ENCODE measurements at places on chromosomes 3 and 15.

GRCh38 chr3:71578054-71578751 lies 5.3 kb downstream of the FOXP1 start:
- no peak for DNase-seq

- DNase-seq = no peak
Observed at GRCh38 chr15:77305953-77306352, 114.0 kb downstream of the PEAK1 start.

DNA sequence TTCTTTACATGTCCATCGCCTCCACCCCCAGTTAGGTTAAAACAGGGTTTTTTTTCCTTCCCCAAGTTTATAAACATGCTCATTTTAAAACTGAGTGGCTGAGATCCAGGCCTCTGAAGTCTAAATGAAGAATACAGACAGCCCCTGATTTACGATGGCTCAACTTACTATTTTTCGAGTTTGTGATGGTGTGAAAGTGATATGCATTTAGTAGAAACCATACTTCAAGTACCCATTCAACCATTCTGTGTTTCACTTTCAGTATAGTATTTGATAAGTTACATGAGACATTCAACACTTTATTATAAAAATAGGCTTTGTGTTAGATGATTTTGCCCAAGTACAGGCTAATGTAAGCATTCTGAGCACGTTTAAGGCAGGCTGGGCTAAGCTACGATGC lies 30.5 kb upstream of the GNB5 start:
- DNase-seq = no peak

- no peak for DNase-seq
Observed at GRCh38 chr15:27457766-27458165, 486.8 kb downstream of the GABRG3 start.

GRCh38 chr15:59594493-59594942 lies 17.1 kb upstream of the GCNT3 start:
- DNase-seq = no peak

DNA sequence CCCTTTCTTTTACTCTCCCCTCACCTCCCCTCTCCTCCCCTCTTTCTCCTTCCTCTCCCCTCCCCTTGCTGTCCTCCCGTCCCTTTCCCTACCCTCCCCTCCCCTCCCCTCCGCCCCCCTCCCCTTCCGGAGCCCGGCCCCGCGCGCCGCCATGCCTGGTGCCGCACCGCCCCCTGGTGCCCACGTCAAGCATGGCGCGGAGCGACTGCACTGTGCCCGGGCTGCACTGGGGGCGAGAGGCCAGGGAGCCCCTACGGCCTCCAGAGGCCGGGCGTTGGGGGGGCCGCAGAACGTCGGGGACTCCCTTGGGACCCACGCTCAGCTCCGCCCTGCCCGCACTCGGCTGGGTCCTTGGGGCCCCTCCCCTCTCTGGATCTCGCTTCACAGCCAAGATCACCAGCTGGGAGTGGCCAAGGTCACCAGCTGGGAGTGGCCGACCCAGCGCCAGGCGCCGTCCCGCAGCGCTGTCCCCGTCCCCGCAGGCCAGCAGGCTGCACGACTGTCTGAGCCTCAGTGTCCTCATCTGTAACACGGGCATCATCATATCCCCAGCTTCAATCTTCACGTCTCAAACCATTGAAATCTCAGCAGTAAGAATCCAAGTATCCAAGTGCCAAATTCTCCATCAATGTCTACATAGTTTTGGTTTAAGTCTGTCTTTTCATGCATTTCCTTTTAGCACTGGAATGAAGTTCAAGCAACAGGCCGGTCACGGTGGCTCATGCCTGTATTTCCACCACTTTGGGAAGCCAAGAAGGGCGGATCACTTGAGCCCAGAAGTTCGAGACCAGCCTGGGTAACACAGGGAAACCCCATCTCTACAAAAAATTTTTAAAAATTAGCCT lies 42.5 kb downstream of the TPRA1 start:
- DNase-seq = peak; percentile 85

DNA sequence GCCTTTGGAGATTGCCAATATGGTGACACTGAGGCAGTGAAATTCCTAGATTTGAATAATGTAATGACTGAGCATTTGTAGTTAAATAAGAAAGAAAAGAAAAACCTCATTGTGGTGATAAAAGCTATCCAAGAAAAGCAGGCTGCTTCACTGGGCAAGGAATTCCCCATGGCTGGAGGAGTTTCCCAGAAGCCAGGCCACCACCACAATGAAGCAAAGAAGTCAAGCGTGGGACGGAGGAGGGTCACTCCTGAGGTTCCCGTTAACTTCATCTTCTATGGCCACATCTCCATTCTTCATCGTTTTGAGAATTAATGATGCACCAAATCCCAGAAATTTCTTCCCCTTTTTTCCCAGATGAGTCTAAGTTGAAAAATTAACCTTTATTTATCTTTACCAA lies 185.8 kb upstream of the BCL6 start:
- DNase-seq = no peak

DNA sequence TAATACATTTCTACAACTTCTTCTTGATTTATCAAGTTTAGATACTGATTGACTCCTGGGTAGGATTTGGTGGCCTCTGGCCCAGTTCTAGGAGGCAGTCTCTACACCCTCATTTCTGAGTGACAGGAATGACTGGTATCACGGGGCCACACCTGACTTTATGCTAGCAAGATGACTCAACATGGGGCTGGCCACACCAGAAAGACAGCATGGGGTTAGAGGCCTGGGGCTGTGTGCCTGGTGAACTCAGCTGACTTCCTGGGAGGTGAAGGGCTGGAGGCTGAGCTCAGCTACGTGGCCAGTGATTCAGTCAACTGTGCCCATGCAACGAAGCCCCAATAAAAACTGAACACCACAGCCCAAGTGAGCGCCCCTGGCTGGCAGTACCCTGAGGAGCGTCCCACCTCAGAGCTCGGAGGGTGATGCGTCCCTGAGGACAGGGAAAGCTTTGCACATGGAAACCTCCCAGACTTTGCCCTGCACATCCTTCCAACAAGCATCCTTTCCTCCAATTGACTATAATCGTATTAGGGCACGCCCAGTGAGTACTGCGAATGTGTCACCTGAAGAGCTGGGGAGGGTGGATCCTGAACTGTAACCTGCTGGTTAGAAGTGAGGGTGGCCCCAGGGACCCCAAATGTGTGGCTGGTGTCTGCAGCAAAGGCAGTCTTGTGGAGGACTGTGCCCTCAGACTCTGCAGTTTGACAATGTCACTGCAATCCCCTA lies 57.2 kb downstream of the NIPA2 start:
- peak; percentile 52 for DNase-seq

DNA sequence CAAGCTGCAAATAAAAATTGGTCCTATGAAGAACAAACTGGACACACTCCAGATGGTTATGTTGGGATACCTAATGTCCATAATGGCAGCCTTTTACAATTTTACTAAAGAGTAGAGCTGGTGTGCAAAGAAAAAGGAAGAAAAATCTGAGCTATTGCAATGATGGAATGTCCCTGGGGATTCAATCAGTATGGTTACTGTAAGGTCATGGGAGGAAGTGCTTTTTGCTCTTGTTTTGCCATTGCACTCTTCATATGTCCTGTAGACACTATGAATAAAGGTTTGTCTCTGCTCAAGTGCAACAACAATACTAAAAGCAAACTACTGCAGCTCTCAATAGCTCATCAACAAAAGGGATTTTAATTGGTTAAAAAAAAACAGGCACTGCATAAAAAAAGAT lies 5.4 kb downstream of the PFN2 start:
- no peak for DNase-seq

- DNase-seq = no peak
Observed at GRCh38 chr3:143414571-143415253, 295.1 kb downstream of the CHST2 start.

- DNase-seq = peak; percentile 9
Observed at GRCh38 chr3:59839810-59840515, 790.1 kb upstream of the CFAP20DC start.

GRCh38 chr3:59364496-59364895 lies 314.7 kb upstream of the CFAP20DC start:
- no peak for DNase-seq

GRCh38 chr3:49098429-49098828 lies 4.6 kb upstream of the QRICH1 start:
- no peak for DNase-seq

- no peak for DNase-seq
Observed at GRCh38 chr3:126755866-126756265, 51.8 kb downstream of the CHCHD6 start.

DNA sequence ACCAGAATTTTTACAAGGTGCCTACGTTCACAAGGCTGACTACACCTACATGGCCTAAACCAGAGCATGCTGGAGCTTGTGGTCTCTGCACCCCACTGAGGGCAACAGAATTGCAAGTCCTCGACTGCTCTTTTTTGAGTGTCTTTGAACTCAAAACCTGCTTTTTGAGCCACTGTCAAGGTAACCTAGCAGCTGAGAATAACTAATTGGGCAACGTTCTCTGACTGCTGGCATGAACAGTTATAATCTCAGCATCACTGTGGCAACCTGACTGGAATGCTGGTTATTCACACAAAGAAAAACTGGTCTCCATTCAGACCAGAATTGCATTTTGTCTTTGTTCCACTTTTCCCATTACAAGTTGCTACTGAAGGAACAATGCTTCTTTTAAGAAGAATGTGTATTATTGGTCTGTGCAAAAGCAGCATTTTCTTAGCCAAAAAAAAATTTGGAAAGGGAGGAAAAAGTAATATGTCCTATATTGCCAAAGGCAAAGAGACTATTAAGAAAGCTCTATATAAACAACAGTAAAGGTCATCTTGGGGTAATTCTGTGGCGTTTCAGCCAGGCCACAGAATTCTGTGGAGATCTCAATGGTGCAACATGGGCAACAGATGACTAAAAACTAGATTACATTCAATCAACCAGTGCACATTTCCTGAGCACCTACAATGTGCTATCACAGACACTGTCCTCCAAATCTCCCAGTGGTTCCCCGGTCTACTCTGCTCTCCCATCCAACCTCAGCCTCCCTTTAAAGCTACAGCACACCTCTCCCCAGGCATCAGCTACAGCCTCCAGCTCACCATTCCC lies 76.8 kb downstream of the TNIK start:
- no peak for DNase-seq

DNA sequence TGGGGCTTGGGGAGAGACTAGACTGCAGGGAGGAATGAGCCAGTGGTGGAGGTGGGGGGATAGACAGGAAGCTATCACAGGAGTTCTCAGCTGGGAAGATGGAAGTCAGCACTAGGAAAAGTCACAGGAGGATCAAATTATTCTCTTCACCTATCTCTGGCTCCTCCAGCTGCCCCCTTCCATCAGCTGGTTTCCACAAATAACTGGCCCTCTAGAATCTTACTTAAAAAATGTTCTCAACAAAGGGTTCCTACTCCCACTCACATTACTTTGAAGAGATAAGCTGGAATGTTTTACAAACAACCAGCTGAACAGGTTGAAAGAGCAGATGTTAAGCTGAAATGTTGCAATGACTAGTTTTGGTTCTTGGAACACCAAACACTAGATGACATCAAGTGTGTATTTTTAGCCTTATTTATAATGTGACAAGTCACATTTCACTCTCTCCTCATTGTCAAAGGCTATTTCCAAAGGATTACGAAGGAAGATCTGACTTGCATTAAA lies 102.7 kb upstream of the AADACL2 start:
- no peak for DNase-seq

GRCh38 chr3:159208050-159208449 lies 406.2 kb downstream of the MFSD1 start:
- DNase-seq = no peak

DNA sequence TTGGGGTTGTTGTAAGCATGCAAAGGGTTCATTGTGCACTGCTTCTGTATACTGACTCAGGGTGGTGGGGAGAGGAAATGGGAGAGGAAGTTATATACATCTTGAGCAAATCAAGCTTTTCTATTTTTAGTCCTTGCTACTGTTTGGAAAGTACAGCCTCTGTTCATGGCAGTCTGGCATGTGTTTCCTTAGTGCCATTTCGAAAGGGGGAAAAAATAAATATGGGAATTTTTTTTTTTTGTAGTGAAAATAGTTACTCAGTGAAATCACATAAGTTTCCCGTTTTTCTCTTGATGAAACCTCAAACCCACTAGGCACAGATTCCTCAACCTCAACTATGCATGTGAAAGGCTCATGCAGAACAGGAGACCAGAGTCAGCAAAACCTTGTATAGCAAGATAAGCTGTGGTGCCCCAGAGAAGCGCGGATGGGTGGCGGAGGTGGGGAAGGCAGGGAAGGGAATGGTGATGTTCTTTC lies 353.3 kb downstream of the LPP start:
- DNase-seq = no peak

DNA sequence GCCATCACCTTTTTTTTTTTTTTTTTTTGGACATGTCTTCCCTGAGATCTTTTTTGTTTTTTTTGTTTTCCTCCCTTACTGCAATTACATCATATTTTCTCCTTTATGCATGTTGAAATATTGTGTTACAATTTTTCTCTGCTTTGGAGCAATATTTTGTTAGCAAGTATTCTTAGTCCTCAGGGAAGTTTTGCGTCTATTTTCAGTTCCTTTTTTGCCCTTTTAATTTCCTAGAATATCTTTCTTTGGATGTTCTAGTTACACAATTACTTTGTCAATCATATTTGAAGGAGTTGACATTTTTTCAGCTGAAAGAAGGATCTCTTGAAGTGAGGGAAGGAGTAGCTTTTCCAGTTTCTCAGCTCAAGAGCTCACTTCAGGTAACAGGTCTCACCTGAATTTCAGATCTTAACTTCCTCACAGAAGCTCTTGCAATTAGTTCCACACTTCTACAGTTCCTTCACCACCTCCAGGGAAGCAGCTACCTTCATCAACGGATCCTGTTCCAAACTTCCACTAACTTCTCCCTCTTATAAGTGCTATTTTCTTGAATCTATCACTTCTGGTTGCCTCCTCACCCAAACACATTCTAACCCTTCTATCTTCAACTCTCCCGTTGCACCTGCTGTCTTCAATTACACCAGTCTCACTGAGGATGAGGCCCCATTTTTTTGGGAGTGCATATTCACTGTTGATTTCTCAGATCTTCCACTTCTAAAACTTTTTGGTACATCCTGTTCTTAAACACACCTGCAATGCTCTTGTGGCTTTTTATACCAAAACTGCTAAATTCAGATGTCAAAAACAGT lies 57.8 kb upstream of the CPOX start:
- no peak for DNase-seq

DNA sequence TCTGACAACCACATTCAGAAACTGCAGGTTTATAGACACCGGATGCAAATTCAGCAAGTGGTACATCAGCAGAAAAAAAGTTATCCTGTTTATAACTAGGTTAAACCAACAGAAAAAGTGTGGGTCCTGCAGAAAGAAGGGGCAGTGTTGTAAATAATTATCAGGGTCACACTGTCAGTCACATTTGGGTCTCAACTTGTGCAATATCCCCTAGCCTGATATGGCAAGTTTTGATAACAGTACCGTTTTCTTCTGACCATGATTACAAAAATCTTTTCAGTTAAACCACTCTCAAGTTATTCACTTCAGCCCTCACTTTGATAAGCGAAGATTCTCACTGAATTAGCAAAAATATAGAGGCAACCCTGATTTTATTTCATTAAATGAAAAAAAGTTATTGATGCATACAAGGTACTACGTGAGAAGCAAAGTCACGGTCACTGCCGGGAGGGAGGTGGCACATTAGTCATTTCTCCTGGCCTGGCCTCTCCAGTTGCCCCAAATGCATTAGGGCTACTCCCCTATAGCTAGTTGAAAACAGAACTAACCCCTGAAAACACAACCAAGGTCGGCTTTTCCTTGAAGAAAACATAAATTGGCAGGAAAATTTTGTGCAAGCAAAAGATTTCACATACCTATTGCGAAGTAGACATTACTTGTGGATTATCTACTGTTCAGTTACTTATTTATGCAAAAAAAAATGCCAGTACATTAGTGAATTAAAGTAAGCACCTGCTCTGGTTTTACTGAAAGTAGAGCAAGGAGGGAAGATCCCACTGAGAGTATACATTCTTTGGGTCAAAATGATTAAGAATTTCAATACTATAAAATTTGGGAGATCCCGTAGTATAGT lies 28.6 kb downstream of the IL5RA start:
- DNase-seq = no peak
